ENCODE measurements at places on chromosomes 3 and 15. TPM values are rescaled to one million over a fixed set of nuclear protein-coding genes. Genes with fewer than 3 reads are reported as not detected.
A peak's percentile ranks its signal among the peaks of the same experiment; 100 is the strongest.

C2CD4A gene
- 0.36 TPM for total RNA-seq

DUSP7 gene
- total RNA-seq, result 34.0 TPM

PDZRN3 gene
- total RNA-seq, result 143 TPM

CORO2B gene
- 1.4 TPM for total RNA-seq

CD200 gene
- total RNA-seq, result 5.2 TPM

CCR4 gene
- total RNA-seq, result 1.2 TPM

DPPA4 gene
- not detected for total RNA-seq

THAP10 gene
- total RNA-seq, result 6.6 TPM

ABI3BP gene
- total RNA-seq, result 15.3 TPM

LIPH gene
- total RNA-seq, result 17.0 TPM

SLC2A2 gene
- not detected for total RNA-seq

TFRC gene
- total RNA-seq, result 33.8 TPM

GRCh38 chr3:127637546-127637945 lies 8.6 kb downstream of the PODXL2 start:
- no peak overlapping the region for H3K27ac ChIP-seq
- H3K4me3 ChIP-seq, result no peak overlapping the region

GRCh38 chr3:35549690-35550089 lies 89.6 kb upstream of the ARPP21 start:
- H3K27me3 ChIP-seq, result no peaks in the 10 kb centered on the region
- no peaks in the 10 kb centered on the region for H3K36me3 ChIP-seq
- no peak overlapping the region for H3K27ac ChIP-seq
- H3K4me1 ChIP-seq, result no peaks in the 10 kb centered on the region

GRCh38 chr3:60708191-60708975 lies 542.9 kb downstream of the FHIT start:
- H3K27ac ChIP-seq, result no peak overlapping the region
- no peaks in the 10 kb centered on the region for H3K27me3 ChIP-seq

DNA sequence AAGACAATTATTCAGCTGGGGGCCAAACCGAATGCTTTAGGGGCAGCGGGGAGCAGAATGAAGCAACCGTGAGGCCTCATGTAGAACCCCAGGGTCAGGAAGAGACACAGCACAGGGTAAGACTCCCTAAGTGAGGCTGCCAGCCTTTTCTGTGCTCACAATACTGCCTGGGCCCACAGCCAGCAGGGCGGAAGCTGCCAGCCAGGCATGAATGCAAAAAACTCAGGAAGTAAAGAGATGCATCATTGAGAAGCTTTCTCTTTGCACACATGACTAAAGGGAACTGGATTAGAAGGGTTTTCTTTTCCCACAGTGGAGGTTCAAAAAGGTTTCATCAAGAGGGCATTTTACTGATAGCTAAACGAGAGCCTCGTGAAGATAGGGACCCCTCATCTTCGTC lies 33.3 kb downstream of the CA12 start:
- H3K27ac ChIP-seq, result peak overlapping the region; percentile 58
- H3K27me3 ChIP-seq, result no peaks in the 10 kb centered on the region
- H3K4me3 ChIP-seq, result no peak overlapping the region
- no peaks in the 10 kb centered on the region for H3K36me3 ChIP-seq

GRCh38 chr15:40991355-40991754 lies 38.1 kb downstream of the CHAC1 start:
- no peak for DNase-seq
- peaks cover 7% of the 10 kb centered on the region for H3K36me3 ChIP-seq
- no peak overlapping the region for H3K27ac ChIP-seq
- no peaks in the 10 kb centered on the region for H3K27me3 ChIP-seq

- H3K4me1 ChIP-seq, result no peaks in the 10 kb centered on the region
- H3K36me3 ChIP-seq, result no peaks in the 10 kb centered on the region
- DNase-seq, result no peak
- no peaks in the 10 kb centered on the region for H3K27me3 ChIP-seq
These were observed 50.5 kb upstream of the WNT5A start for GRCh38 chr3:55537563-55537962.

GRCh38 chr3:41600616-41601015 lies 361.3 kb downstream of the ULK4 start:
- H3K27ac ChIP-seq, result no peak overlapping the region
- no peak for DNase-seq
- no peaks in the 10 kb centered on the region for H3K36me3 ChIP-seq
- no peaks in the 10 kb centered on the region for H3K27me3 ChIP-seq
- H3K4me3 ChIP-seq, result no peak overlapping the region
- H3K4me1 ChIP-seq, result no peaks in the 10 kb centered on the region

DNA sequence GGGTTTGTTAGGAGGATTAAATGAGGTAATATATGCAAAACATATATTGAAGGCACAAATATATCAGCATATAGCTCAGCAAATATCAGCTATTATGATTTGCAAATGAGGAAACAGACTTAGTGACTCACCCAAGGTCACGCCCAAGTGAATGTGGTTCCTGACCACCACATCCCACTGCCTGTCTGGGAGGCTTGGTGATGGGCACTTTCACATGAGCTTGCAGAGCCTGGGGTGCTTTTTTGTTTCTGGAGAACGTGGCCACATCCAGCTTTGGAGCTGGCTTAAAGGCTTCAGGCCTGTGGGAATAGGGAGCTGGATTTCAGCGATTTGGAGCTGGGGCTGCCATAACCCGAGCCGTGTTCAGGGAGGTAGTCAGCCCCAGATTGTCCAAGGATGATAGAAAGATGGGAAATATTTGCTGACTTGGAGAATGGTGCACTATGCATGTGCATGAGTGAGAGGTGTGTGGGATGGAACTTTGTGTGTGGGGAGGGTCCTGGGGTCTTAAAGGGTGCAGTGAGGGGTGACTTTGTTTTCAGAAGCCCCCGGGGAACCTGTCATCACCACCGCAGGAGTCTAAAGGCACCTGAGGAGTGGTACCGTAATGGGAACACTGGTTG lies 12.0 kb upstream of the FGD5 start:
- no peaks in the 10 kb centered on the region for H3K36me3 ChIP-seq
- DNase-seq, result no peak
- no peak overlapping the region for H3K4me3 ChIP-seq

DNA sequence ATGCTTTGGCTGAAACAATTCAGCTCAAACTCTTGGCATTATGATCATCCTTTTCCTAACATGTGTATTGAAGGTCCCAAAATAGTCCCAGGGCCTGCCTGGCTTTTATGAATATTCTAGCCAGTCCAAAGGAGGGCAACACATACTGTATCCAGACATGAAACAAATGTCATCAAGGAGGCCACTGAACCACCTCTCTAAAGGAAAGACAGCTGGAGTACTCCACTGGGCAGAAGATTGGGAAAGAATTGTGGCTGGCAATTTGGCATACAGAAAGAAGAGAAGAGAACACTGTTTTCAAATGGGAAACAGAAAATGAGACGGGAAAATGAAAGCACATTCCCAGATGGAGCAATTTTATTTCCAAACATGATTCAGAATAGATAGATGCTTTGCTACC lies 80.6 kb downstream of the NCEH1 start:
- no peak for DNase-seq
- H3K36me3 ChIP-seq, result no peaks in the 10 kb centered on the region
- H3K4me1 ChIP-seq, result peaks cover 3% of the 10 kb centered on the region

- H3K4me3 ChIP-seq, result no peak overlapping the region
- no peak overlapping the region for H3K27ac ChIP-seq
- no peaks in the 10 kb centered on the region for H3K27me3 ChIP-seq
- H3K36me3 ChIP-seq, result no peaks in the 10 kb centered on the region
- peak; percentile 9 for DNase-seq
These were observed 9.4 kb upstream of the CMSS1 start for GRCh38 chr3:99808163-99808794.

GRCh38 chr3:153614140-153614539 lies 452.1 kb downstream of the RAP2B start:
- DNase-seq, result no peak
- no peaks in the 10 kb centered on the region for H3K36me3 ChIP-seq
- H3K27me3 ChIP-seq, result no peaks in the 10 kb centered on the region
- H3K4me1 ChIP-seq, result no peaks in the 10 kb centered on the region

DNA sequence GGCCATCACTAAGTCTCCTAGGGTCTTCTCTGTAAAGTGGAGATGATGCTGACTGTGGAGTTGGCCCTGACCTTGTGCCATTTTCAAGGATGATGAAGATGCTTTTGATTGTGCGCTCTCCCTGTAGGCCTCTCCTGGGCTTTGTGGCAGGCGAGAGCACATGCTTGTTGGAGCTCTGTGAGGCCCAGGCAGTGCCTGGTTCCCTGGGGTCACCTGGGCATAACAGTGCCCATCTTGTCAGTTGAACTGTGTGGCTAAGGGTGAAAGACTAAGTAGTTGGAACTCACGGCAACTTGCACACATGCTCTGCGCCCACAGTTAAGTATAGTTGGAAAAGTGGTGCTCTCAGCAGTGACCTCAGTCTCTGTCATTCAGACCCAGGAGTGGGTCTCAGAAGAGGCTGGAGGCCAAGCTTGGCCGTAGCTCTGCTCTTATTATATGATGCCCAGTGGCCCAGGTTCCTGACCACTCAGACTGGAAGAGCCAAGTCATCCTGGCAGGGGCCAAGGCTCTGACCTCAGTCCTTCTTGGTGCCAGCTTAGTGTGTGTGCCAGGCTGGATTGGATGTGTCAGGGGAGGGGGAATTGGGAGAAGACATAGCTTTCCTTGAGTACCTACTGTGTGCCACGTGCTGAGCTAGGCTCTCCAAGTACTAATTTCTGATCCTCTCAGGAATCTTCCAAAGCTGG lies 154.6 kb downstream of the EEFSEC start:
- H3K27ac ChIP-seq, result no peak overlapping the region
- H3K27me3 ChIP-seq, result no peaks in the 10 kb centered on the region
- H3K4me1 ChIP-seq, result no peaks in the 10 kb centered on the region
- DNase-seq, result no peak
- no peaks in the 10 kb centered on the region for H3K36me3 ChIP-seq

DNA sequence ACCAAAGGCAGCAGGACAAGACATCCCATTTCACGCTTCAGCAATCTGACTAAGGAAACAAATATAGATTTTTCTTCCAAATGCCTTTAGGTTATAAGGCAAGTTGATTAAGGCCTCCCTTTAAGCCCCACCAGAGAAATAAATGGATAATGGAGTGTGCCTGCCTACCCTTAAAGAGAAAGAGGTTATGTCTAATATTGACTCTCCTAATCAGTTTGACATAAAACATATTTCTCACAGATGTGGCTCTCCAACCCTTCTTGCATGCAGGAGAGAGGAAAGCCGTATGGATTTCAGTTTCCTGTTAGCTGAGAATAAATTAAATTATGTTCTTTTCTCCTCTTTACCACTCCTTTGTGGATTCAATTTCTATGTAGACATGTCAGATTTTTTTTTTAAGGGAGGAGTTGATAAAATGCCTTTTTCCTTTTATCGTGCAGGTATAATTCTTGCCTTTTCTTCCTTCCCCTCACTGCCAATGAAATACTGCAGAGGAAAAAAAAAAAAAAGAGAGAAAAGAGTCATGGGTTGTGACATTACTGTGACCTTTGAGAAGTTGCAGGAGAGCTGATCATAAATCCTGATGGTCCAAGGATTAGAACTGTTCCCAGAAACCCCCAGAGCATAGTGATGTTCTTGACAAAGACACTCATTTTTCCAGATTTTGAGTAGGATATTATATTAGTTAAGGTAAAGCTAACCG lies 355.3 kb upstream of the SLCO3A1 start:
- no peaks in the 10 kb centered on the region for H3K27me3 ChIP-seq
- H3K27ac ChIP-seq, result no peak overlapping the region
- no peaks in the 10 kb centered on the region for H3K36me3 ChIP-seq
- no peak for DNase-seq
- H3K4me1 ChIP-seq, result no peaks in the 10 kb centered on the region
- no peak overlapping the region for H3K4me3 ChIP-seq

- no peak overlapping the region for H3K4me3 ChIP-seq
- no peak for DNase-seq
- H3K36me3 ChIP-seq, result no peaks in the 10 kb centered on the region
- H3K27me3 ChIP-seq, result no peaks in the 10 kb centered on the region
- H3K27ac ChIP-seq, result no peak overlapping the region
These were observed 298.1 kb downstream of the ADAMTS17 start for GRCh38 chr15:100043692-100044091.

DNA sequence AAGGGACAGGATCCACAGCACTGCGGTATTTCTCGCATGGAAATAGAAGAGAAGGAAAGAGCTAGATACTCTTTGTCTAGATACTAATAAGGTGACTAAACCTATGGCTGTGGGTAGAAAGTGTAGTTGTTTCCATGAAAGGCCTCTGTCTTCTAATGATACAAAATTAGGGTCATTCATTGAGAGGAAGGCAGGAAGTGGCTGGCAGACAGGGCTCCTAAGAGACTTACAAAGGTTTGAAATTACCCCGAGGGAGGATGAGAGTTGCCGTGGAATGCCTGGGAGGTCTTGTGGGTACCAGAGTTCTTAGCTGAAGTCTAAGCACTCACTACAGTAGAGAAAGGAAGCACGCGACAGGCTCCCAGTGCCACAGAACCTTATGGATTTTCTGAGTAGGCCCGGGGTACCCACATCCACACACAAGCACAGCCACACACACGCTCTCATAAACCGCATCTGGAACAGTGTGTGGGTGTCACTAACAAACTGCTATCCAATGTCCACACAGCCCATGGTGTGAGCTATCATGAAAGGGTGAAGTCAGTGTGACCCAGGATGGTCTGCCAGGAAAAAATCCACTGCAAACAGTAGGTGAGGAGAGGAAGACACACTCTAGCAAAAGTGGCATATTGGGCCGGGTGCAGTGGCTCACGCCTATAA lies 221.4 kb downstream of the FAM43A start:
- H3K27ac ChIP-seq, result no peak overlapping the region
- H3K4me3 ChIP-seq, result no peak overlapping the region
- DNase-seq, result no peak
- H3K27me3 ChIP-seq, result no peaks in the 10 kb centered on the region
- no peaks in the 10 kb centered on the region for H3K36me3 ChIP-seq

- H3K27me3 ChIP-seq, result no peaks in the 10 kb centered on the region
- peak overlapping the region; percentile 78 for H3K4me3 ChIP-seq
- H3K27ac ChIP-seq, result peak overlapping the region; percentile 88
- peaks cover 5% of the 10 kb centered on the region for H3K4me1 ChIP-seq
These were observed 3.4 kb downstream of the PDZRN3 start for GRCh38 chr3:73621388-73621787.

GRCh38 chr15:26125664-26126063 lies 262.5 kb upstream of the ATP10A start:
- H3K27ac ChIP-seq, result no peak overlapping the region
- H3K4me1 ChIP-seq, result no peaks in the 10 kb centered on the region
- no peak overlapping the region for H3K4me3 ChIP-seq
- no peaks in the 10 kb centered on the region for H3K27me3 ChIP-seq

GRCh38 chr3:111903067-111903511 lies 44.0 kb downstream of the PHLDB2 start:
- H3K27ac ChIP-seq, result no peak overlapping the region
- no peaks in the 10 kb centered on the region for H3K27me3 ChIP-seq
- no peaks in the 10 kb centered on the region for H3K36me3 ChIP-seq
- H3K4me3 ChIP-seq, result no peak overlapping the region
- no peaks in the 10 kb centered on the region for H3K4me1 ChIP-seq

DNA sequence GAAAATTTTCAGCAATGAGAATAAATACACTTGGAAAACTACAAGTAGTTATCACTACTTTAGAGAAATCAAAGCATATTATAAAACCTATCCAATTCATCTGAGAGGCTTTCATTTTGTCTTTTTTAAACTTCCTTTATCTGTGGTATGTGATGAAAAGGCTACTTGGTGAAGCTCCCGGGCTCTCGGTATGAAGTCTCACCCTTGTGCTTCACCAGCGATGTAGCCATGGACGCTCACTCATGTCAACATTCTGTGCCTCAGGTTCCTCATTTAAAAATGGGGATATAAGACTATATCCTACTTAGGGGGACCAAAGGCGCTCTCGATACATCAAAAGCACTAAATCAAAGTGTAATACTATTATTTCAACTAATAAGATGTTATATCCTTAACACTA lies 14.9 kb downstream of the SATB1 start:
- no peaks in the 10 kb centered on the region for H3K4me1 ChIP-seq
- no peak for DNase-seq
- no peaks in the 10 kb centered on the region for H3K36me3 ChIP-seq
- H3K27ac ChIP-seq, result no peak overlapping the region

Data from prostate gland (tissue), 2 donors.